Right kidney (tissue), 9 donors: ENCODE measurements at places on chromosomes 2 and 18.

DNA sequence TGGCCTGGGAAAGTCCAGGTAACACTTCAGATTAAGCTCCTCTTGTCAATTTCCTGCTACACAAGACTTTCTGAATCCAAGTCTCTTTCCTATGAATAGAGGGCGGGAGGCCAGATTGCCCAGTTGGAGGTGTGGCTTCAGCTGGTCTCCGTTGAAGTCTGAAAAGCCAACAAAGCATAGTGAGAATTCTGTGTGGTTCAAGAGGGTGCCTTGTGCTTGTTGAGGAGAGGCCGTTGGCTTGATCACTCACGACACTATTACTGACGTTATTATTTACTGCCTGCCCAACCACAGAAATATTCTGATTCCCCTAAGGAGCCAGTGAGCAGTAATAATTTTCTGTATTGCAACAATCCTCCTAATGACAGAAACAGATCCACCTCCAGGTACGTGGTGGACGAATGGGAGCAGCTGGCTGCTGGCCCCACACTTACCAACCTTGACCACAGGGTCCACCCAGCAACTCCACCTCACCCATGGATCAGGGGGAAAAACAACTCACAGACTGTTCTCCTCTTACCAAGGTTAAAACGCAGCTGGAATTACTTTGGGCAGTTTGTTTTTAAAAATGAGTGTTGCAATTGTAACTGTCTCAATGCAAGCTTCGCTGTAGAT, 21.9 kb downstream of the NRP2 start:
- no peak for DNase-seq

GRCh38 chr2:160210599-160211138, 10.6 kb upstream of the ITGB6 start:
- DNase-seq: peak; percentile 45

DNA sequence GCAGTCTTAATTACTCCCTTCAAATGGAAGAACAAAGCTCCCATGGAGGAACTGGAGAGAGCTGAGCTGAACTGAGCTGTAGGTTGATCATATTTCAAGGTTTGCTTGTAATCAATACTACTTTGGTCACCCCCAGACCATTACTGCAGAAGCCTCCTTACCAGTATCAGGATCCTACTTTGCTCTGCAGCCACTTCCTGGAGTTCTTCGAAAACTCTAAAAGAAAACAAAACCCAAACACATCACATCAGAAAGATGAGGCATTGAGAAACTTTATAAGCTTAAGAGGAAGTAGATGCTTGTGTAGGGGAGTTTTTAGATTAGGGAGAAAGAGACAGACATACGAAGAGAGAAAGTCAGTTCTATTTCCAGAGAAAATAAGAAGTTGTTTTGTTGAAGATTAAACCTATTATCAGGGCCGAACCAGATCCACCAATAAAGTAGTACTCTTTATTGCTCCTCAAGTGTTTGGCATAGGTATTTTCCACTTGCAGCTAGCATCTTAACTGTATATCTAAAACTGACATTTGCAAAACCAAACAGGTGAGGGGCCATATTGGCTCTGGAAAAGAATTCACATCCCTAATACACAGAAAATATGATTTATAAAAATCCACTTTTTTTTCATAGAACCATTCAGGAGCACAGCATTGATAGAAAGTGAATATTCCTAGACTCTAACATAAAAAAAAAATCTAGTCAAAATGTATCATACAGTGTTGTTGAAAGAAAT, 166.9 kb upstream of the KLF7 start:
- DNase-seq: no peak

DNA sequence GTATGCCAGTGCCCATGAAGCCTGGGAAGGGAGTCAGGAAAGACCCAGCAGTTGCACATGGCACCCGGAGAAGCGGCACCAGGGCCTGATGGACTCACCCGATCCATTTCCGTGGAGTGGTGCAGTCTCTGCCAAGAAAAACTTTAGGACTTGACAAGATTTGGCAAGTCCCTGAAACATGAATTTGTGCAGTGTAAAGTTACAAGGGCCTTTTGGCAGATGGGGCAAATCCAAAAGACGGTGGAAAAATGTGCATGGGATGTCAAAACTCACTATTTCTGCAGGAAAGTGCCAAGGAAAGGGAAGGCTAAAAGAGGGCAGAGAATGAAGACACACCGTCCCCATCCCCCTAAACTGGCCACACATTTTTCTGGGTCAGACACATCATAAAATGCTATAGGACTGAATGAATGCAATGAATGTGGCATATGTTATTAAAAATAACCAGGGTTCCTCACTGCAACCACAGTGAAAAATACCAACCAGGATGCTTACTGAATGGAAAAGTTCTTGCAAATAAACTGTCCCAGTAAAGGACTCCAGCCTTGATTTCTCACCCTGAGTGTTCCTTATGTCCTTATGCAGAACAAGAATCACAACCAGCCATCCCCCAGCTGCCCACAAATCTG, 173.5 kb upstream of the SIX2 start:
- DNase-seq: no peak

GRCh38 chr2:111967018-111967417, 68.6 kb downstream of the MERTK start:
- DNase-seq: no peak

DNA sequence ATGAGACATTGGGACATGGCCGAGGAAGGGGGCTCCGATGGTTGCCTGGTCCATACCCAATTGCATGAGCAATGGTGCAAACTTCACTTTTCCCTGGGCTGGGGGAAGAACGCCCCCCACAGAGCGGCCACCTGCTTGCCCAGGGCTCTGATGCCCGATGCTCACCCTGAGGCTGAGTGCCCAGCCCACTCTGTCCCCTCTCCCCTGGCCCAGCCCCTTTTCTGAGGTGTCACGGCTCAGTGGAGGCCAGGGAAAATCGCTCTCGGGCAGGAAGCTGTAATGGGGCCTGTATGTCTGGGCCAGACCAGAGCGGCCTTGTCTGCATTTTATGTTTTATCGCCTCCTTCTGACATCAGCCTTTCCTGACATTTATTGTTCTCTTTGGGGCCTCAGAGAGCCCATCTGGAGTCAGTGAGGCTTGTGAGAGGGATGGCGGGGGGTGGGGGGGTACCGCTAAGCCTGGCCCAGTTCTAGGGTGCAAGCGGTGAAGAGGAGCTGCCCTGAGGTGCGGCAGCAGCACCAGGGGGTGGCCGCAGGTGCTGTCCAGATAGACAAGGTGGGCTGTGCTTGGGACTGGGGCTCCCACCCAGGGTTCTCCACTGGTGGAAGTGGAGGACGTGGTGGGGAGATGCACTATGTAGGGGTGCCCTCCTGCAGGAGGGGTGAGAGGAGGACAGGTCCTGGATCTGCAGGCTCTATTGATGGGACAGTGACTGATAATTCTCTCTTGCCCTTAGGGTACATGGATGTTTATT, 46.2 kb downstream of the INHBB start:
- DNase-seq: no peak

DNA sequence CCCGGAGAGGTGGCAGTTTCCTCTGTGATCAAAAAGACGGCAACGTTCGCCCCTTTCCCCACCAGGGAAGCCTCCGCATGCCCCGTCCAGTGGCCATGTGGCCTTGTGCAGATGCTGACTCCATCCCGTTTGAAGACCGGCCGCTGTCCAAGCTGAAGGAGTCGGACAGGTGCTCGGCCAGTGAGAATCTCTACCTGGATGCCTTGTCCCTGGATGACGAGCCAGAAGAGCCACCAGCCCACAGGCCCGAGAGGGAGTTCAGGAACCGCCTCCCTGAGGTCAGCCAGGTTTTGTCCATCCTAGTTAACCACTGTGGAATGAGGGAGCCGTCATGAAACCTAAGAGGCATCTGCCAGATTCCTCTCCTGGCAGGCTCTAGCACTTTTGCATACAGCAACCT, 113.6 kb downstream of the MTCL1 start:
- DNase-seq: no peak

GRCh38 chr2:128115921-128116623, 25.1 kb downstream of the UGGT1 start:
- no peak for DNase-seq

GRCh38 chr18:34978953-34979608, 62.1 kb upstream of the MAPRE2 start:
- peak; percentile 60 for DNase-seq

- DNase-seq: no peak
Observed at GRCh38 chr2:166384774-166385173, 9.0 kb upstream of the SCN9A start.

GRCh38 chr2:42493468-42494354, at the start of gene KCNG3:
Gene KCNG3 (minus strand): TSS chr2:42493982. CDS start chr2:42493501, 481 bp downstream.
- peak; percentile 86 for DNase-seq

GRCh38 chr2:69269330-69269729, 117.7 kb downstream of the GFPT1 start:
- no peak for DNase-seq

DNA sequence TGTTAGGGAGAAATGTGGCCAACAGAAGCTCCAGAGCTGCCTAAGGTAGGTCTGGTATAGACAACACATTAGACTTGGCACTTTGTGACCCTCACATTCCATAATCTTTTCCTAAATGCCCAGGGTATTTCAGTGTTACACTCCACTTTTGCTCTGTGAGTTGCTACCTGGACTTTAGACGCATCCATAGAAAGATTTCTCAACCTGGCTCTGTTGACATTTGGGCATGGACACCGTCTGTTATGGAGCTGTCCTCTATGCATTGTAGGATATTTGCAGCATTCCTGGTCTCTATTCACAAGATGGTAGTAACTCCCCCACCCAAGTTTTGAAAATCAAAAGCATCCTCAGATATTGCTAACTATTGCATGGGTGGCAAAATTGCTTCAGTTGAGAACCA, 136.5 kb upstream of the NETO1 start:
- no peak for DNase-seq

GRCh38 chr18:21267400-21267799, 25.4 kb downstream of the GREB1L start:
- no peak for DNase-seq

- no peak for DNase-seq
Observed at GRCh38 chr2:231348173-231348572, 47.3 kb upstream of the B3GNT7 start.

- DNase-seq: no peak
Observed at GRCh38 chr2:3600256-3600855, 5.4 kb downstream of the COLEC11 start.

DNA sequence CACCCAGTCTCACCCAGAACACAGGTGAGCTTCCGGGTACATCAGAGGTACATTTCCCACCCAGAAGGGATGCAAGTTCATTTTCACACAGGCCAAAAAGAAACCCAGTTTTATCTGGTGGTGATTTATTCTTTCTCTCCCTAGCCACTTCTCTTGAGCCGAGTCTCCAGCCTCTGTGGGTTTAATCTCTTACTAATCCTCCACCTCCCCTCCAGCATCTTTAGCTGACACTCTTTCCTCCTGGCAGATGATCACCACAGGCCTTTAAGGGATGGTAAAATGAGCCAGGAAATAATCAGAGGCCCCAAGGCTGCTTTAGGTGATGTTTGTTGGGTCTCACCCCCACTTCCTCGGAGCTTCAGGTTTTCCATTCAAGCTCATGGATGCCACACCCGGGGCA, 145.7 kb upstream of the DLX2 start:
- DNase-seq: no peak

- no peak for DNase-seq
Observed at GRCh38 chr2:210965472-210965871, 409.1 kb downstream of the CPS1 start.

GRCh38 chr2:74264281-74264680, 65.9 kb downstream of the MTHFD2 start:
- DNase-seq: no peak

GRCh38 chr2:98541906-98542305, 66.4 kb downstream of the COA5 start:
- no peak for DNase-seq

DNA sequence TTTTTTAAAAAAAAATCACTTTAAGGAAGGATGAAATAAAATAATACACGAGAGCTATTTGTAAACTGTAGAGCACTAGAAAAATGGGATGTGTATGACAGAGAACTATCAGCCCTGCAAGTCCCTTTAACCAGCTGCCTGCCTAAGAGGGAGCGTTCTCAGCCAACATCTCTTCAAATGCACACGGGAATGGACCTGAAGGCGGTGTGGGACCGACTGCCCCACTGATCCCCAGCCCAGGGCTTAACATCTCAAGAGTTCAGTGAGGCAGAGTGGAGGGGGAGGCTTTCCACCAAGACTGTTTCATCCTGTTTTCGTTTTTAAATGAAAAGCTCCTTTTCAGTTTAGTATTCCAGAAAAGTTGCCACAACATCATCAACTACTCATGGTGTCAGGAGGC, 2.2 kb downstream of the INPP4A start:
- DNase-seq: no peak

- DNase-seq: no peak
Observed at GRCh38 chr2:216596236-216596979, 36.8 kb upstream of the IGFBP2 start.

DNA sequence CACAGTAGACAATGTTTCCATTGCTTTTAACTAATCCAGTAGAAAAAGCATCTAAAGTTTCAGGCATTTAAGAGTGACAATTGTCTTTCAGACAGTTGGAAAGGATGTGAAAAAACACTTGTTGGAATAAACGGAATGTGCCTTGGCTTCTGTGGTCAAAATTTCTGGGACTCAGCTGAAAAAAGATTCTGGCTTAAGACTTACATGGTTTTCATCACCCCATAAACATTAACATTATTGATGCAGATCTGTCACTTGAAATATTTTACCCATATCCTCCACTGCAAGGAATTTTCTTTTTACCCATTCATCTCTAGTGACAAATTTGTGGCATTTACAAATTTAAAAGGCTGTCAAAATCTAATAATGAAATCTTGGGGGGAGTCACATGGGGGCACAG, 166.0 kb downstream of the SRBD1 start:
- no peak for DNase-seq

GRCh38 chr2:148887350-148888002, 12.4 kb downstream of the KIF5C start:
- DNase-seq: no peak

- DNase-seq: no peak
Observed at GRCh38 chr2:27781496-27781895, 10.0 kb downstream of the MRPL33 start.

GRCh38 chr2:65727381-65727780, 295.0 kb upstream of the SPRED2 start:
- no peak for DNase-seq

DNA sequence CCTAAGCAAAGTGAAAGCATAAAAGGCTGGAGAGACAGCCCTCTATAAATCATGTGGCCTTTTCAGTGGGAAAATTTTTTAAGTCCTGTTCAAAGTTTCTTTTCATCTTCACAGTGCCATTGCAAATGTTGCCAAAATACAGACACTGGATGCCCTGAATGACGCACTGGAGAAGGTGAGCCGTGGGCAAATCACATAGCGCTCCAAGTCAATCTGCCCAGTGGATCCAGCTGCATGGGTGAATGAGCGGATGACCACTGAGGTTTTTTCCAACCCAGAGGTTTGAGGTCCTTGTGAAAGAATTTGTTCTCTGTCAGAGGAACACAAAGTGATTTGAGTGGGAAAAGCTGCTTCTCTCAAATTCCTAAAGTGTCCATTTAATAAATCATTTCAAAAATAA, 11.8 kb downstream of the DAPL1 start:
- DNase-seq: no peak

GRCh38 chr2:32683520-32684086, 55.8 kb downstream of the TTC27 start:
- DNase-seq: no peak

DNA sequence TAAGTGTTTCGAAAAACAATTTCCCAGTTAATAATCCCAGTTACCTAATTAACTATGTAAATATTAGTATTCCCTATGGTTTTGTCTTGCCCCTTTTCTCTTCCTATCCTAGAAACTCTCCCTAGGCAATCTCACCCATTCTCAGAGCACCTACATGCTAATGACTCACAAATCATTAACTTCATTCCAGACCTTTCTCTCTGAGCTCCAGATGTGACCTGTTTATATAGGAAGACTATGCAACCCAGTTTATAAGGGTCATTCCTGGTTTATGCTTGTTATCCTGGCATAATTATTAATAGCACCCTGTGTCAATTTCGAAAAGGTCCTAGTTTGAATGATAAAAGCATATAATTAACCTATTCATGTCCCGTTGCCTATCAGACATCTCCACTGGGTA, 14.8 kb upstream of the SERTAD2 start:
- no peak for DNase-seq
